ENCODE measurements at places on chromosomes 7 and 10.

DNA sequence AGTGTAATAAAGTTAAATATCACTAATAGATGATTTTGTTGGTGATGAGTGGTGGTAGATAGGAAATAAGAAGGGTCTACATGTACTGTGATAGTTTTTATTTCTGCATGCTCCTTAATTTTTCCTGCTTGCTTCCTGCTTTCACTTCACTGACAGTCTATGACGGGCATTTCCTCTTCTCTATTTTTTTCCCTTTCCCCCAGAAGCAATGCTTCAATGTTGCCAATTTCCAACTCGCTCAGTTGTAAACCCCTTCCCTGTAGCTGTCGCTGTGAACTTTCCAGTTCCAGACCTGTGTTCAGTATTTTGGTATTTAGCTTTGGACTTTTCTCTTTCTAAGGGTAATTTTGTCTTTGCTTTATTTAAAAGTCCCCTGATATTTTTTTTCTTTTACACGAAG lies 123.5 kb upstream of the AGR3 start:
- DNase-seq: no peak

DNA sequence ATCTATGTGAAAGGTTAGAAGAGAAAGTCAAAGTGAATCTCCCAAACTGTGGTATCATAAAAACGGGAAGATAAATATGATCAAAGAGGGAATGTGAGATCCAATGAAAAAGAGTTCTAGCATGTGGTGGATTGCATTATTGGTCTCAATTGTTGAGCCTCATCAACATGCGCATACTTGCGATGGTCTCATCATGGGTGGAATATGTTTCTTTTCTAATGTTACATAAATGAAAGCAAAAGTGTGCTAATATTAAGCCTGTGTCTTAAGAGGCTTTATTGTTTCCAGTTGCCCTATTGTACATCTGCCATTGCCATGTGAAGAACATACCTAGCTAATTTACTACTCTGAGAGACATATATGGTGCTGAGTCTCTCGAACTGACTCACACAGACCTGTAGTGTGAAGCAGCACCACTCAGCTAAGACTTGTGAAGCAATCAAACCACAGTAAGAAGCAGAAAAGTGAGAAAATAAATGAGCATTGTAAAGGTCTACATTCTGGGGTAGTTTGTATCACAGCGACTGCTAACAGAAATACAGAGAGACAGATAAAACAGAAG lies 645.5 kb upstream of the PCDH15 start:
- no peak for DNase-seq

DNA sequence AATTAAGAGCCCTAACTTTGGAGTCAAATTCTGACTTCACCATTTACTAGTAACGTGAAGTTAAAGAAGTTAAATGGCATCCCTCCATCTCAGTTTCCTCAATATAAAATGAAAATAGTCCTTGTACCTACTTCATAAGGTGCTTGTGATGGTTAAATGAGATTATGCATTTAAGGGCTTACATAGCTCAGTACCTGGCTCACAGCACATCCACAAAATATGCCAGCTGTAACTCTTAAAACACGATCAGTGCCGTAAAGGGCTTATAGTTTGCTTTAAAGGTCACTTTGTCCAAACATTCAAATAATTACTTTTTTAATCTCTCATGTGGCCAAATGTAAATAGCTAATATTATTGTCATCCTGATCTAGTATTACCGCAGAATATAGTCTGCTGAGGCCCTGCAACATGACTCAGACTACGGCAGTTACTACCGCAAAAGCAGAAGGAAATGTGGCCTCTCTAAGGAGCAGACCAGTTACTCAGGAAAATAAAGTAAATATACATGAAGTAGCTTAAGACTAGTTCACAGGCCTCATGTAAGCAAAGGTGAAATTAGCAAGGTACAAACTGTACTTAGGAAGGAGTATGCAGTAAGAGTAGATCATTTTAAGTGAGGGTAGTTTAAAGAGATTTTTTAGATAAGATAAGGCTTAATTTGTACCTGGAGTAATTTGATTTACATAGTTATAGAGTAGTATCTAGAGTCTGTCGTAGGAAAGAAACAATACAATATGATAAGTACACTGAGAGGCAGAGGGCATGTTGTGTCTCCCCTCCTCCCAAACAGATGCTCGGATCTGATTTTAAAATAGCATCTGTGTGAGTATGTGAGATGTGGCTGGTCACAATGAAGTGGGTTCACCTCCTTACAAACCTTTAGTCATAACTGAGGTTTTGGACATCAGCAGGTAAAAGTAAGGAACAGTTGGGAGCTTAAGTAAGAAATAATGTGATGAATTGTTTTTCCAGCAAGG lies 13.1 kb downstream of the CASP2 start:
- no peak for DNase-seq

DNA sequence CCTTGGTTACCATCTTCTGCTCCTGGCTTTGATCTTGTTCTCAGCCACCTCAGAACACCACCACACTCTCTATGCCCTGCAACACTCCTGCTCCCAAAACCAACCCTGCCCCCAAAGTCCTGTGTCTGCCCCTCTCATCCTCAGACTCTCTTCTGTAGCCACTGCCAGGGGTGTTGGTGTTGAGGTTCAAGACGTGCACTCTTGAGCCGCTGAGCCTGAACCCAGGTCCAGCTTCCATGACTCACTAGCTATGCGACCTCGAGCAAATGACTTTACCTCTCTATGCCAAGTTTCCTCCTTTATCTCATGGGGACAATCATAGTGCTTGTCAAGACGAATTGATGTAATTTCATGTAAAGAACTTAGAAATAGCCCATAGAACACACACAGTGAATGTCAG lies 840 bp upstream of the ATP6V0A4 start:
- DNase-seq: peak; percentile 67

DNA sequence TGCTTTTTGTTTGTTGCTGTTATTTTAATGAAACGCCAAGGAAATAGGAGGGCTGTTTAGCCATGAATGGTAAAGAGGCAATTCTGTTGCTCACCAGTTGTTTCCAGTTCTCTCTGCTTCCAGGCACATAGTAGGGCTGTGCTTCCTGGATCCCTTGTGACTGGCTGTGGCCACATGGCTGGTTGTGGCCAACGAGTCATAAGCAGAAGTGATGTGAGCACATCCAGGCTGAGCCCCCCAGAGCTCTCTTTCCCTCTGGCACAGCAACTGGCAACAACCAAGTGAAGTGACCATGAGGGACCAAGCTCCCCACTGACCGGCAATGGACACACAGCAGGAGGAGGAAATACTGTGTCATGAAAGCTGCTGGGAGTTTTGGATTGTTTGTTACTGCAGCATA lies 10.3 kb downstream of the GRID1 start:
- no peak for DNase-seq

GRCh38 chr7:137439829-137440825 lies 96.6 kb upstream of the PTN start:
- no peak for DNase-seq

- DNase-seq: no peak
These were observed 37.6 kb upstream of the LRRTM3 start for GRCh38 chr10:66888237-66888636.

GRCh38 chr7:134985894-134986362 lies 380 bp upstream of the AGBL3 start:
- no peak for DNase-seq

GRCh38 chr7:17502213-17503060 lies 204.0 kb downstream of the AHR start:
- no peak for DNase-seq

DNA sequence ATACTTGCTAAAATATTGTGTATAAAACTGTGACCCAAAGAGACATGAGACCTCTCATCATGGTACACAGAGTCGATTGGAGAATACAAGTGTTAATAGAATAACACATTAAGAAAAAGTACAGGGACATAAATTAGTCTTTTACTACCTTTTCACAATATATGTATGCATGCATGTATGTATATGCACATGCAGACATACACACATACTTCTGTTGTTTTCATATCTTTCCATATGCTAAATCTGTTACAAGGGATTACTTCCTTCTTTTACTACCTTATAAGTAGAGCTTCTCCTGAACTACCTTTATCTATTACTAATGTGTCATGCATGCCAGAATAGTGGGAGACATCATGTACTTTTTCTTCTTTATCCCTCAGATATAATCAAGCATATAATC lies 131.6 kb downstream of the GPR158 start:
- DNase-seq: no peak

DNA sequence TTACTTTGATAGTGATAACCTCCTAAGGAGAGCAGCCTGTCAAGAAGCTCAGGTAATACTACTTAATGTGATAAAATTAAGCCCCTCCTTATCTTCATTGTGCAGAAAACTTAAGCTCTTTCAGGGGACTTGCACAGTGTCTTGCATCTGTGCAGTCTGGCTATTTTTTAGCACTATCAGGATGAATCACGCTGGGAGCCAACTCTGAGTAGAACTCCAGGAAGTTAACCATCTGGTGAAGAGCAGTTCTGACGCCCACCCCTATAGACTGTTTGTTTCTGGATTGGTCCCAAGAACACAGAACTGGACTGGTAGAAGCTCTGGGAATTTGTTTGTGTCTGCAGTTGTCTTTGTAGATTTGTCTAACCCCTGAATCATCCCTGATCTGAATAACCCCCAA lies 41.9 kb downstream of the AGK start:
- DNase-seq: no peak

- no peak for DNase-seq
These were observed 715.4 kb upstream of the NRP1 start for GRCh38 chr10:34049887-34050286.

DNA sequence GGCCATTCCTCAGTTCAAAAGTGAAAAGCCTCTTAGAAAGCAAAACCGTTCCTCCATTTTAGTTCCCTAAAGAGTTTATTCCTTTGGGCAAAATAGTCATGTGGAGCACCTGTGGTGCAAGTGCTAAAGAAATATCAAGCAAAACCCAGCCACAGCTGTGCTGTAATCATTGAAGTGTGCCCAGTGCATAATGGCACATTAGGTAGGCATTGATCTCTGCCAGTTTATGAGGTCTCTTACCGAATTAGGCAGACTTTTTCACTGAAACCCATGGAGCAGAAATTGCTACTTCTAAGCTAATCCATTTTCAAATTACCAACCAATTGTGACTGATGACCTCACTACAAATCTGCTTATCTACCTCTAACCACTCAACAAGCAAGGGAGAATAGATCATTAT lies 97.2 kb upstream of the SEMA3A start:
- DNase-seq: no peak

- no peak for DNase-seq
These were observed 2.4 kb upstream of the EXOC6 start for GRCh38 chr10:92845921-92846320.

All from lower leg skin (tissue), 4 donors.